ENCODE measurements at places on chromosomes 2 and 18. TPM values are rescaled to one million over a fixed set of nuclear protein-coding genes. Genes with fewer than 3 reads are reported as not detected.

PHOSPHO2 gene
- 3.7 TPM for total RNA-seq

TMEFF2 gene
- 0.05 TPM for total RNA-seq

LRRFIP1 gene
- total RNA-seq: 305 TPM

RNF152 gene
- 88.8 TPM for total RNA-seq

HNRNPA3 gene
- total RNA-seq: 83.4 TPM

CTDP1 gene
- total RNA-seq: 31.1 TPM

DNA sequence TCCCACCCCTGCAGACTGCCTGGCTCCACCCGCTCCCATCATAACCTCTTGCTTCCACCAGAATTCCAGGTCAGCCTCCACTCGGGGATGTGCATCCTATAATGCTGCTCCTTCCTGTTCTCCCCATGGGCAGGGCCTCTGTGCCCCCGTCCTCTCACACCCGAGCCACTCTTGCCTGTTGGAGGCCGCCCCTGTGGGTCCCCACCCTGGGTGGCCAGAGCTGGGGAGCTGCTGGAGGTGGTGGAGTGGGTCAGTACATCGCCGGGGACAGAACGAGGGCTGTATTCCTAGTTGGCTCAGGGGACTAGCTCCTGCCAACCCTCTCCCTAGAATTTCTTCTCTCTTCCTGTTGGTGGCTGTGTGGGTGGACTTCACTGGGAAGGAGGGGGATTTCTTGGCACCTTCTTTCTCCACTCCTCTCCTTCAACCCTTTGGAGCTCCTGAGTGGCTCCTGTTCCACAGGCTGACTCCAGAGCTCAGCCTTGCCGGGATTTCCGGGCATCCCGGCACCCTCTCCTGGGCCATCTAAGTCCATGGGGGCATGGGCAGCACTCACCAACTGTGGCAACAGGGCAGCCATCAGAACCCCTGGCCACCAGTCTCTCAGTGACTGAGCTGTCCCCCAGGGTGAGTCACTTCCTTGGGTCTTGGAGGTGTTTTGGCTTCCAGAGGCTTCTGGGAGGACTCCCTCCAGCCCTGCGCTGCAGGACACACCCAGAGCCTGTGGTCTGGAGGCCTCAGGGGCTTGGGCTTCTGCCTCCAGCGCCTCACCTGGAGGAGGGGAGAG lies 88.2 kb upstream of the MCFD2 start:
- peak; percentile 12 for DNase-seq

GRCh38 chr2:31337860-31338259 lies 76.7 kb downstream of the XDH start:
- DNase-seq: no peak

DNA sequence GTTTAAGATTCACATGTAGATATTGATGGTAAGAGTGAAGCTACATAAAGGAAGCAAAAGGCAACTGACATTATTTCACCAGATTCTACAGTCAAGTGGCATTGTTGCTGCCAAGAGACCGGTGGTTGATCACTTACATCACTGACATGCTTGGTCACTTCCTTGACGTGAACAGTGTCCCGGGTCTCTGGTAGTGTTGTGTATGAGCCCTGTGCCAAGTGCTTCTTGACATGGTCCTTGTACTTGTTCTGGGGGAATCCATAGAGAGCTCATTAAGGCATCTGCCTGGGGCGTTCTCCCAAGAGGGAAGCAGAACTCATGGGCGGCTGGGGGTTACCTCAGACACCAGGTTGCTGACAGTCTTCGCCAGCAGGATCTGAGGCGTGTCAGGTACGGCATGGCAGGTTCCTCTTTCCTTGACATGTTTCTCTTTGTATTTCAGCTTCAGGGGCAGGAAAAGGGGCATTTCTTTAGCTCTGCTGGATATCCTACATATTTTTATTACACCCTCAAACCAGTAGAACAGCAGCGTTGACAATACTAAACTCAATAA lies 116.2 kb downstream of the RIF1 start:
- no peak for DNase-seq

DNA sequence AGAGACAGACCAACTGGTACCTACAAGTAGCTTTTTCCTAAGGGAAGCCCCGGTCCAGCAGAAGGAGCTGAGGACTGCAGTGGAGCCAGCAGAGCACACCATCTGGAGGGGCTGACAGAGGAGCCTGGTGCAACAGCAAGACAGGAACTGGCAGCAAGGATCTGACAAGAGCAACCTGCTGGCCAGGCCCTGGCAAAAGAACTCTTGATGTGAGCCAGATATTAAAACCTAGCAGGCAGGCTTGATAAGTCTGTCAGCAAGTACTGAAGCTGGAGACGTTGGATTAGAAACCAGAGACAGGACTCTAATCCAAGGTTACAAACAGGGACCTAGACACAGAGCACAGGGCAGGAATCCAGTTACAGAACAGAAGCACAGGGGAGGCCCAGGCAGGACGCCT lies 260.7 kb upstream of the MGAT5 start:
- DNase-seq: no peak

DNA sequence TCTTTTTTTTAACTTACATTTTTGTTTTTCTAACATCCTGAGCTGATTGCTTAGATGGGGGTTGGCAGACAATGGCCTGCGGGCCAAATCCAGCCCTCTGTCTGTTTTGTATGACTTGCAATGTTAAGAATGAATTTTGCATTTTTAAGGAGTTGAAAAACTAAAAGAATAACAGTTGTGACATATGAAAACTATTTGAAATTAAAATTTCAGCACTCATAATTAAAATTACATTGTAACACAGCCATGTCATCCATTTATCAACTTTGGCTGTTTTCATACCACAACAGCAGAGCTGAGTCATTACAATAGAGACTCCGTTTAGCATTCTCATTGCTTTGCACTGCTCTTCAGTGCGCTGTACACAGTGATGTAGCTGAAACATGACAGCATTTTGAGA lies 94.1 kb upstream of the MC4R start:
- DNase-seq: no peak

DNA sequence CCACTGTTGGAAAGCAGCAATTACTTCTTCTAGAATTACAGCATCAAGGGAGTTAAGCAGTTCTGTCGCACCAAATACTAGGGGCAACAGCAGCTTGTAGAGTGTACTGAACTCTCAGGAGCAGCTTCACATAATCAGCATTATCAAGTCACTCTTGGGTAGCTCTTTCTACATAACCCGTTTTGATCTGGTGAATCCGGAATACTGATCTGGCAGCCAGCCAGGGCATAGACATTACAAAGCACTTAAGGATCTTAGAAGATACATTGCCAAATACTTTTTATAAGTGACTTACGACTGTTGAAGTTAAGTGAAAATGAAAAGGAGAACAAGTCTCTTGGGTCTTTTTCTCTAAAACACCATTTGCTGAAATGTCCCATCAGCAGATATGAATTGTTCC lies 73.2 kb upstream of the NETO1 start:
- no peak for DNase-seq

DNA sequence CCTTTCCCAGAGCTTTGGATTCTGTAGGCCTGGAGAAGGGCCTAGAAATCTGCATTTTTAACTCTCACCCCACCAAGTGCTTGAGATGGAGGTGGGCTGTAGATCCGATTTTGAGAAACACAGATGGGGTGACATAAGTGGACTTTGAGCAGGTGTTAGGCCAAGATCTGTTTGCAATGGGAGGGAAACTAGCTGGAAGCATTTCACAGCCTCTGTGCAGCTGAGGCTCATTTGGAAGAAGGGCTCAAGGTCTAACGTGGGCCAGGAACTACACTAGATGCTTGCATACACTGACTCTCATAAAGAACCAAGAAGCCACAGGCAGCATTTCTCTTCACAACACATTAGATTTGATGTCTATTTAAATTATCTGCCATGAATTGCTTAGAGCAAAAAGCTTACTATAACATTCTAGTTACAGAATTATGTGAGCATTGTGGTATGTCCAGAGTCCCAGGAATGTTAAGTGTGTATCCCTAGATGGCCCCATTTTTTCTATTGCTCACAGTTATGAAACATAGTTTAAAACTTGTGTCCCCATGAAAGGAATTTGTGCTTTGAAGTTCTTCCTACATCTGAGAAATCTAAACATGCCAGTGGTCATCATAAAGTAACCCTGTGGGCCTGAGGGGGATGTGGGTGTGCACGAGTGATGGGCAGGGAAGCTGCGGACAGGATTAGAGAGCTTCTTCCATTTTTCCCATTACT lies 77.2 kb downstream of the CD28 start:
- no peak for DNase-seq

DNA sequence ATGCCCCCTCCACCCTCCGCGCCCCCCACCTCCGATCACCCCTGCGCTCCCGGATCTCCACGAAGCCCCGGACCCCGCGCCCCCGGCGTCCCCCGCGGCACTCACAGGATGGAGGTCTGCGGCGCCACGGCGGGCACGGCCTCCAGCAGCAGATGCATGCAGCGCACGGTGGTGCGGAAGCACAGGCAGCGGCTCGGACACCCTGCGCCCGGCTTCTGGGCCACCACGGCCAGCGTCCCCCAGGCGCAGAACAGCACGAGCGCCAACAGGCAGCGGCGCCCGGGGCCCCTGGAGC lies 217 bp downstream of the PXDN start:
- DNase-seq: no peak

GRCh38 chr2:109272461-109272860 lies 143.5 kb downstream of the SH3RF3 start:
- no peak for DNase-seq

GRCh38 chr2:112110966-112111365 lies 27.2 kb upstream of the FBLN7 start:
- no peak for DNase-seq

DNA sequence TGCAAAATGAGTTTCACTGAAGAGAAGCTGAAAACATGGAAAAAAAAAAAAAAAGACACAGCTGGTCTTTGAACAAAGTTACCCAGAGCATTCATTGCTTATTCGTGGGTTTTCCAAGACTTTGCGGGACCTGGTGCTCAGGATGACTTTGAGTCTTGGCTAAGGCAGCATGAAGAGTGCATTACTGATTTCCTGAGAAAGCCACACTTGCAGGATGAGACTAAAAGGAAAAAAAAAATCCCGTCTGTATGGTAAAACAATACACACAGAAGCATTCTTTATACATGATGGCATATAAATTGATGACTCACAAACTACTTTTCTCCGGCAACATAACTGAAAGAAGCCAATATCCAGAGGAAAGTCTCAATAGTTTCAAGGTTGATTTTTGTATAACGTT lies 195.4 kb downstream of the SPP2 start:
- peak; percentile 92 for DNase-seq

- no peak for DNase-seq
Measured at GRCh38 chr2:11676640-11677039, 6.6 kb upstream of the NTSR2 start.

DNA sequence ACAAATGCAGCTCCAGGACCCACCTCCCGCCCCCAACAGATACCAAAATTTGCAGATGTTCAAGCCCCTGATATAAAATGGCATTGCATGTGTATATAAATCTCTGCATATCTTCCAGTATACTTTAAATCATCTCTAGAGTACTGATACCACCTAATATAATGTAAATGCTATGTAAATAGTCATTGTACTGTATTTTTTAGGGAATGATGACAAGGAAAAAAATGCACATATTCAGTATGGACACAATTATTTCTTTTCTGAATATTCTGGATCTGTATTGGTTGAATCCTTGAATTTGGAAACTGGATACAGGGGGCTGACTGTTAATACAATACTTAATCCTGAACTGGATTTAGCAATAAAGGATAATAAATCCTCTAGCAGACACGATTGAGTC lies 67.7 kb downstream of the FRZB start:
- no peak for DNase-seq

- DNase-seq: no peak
Measured at GRCh38 chr18:26649193-26649543, 100.8 kb upstream of the KCTD1 start.

DNA sequence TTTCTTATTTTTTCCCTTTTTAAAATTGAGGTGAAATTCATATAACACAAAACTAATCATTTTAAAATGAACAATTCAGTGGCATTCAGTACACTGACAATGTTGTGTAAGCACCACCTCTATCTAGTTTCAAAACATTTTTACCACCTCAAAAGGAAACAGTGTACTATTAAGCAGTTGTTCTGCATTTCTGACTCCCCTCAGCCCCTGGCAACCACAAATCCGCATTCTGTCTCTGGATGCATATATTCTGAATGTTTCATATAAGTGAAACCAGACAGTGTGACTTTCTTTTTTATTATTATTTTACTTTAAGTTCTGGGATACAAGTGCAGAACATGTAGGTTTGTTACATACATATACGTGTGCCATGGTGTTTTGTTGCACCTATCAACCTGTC lies 19.2 kb upstream of the TANK start:
- DNase-seq: no peak

- DNase-seq: no peak
Measured at GRCh38 chr2:220489121-220489520, 861.7 kb downstream of the SLC4A3 start.

- no peak for DNase-seq
Measured at GRCh38 chr2:74155830-74156229, 8.1 kb upstream of the BOLA3 start.

Measured in dermis blood vessel endothelial cell (primary cell).